ENCODE measurements at places on chromosomes 7 and 10.

DNA sequence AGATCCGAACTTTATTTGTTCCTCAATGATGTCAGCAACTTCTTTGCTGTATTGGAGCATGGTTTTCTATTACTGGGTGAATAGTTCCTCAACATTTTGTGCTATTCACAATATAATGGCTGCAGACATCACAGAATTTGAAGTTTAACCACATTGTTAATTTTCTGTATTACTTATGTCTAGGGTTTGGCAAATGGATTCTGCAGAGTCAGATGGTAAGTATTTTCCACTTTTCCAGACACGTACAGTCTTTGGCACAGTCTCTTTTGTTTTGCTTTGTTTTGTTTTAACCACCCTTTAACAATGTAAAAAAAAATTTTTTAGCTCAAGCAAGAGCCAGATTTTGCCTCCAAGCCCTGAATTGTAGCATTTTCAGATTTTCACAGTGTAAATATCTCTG, 36.8 kb upstream of the FOXK1 start:
- DNase-seq = no peak

DNA sequence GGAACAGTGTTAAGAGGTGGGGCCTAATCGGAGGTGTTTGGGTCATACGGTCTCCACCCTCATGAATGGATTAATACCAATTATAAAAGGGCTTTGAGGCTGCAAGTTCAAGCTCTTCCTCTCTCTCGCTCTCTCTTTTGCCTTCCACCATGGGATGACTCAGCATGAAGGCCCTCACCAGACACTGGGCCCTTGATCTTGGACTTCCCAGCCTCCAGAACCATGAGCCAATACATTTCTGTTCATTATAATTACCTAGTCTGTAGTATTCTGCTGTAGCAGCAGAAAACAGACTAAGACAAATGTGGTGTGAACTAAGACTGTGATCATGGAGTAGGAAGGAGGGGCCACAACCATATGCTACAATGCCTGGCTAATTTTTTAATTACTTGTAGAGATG, 7.7 kb downstream of the AIFM2 start:
- DNase-seq = no peak

GRCh38 chr10:8312781-8313180, 258.3 kb downstream of the GATA3 start:
- DNase-seq = no peak

GRCh38 chr10:98878418-98878817, 357.2 kb downstream of the HPSE2 start:
- DNase-seq = no peak

- DNase-seq = no peak
These were observed 31.6 kb upstream of the ETV1 start for GRCh38 chr7:14021069-14021468.

DNA sequence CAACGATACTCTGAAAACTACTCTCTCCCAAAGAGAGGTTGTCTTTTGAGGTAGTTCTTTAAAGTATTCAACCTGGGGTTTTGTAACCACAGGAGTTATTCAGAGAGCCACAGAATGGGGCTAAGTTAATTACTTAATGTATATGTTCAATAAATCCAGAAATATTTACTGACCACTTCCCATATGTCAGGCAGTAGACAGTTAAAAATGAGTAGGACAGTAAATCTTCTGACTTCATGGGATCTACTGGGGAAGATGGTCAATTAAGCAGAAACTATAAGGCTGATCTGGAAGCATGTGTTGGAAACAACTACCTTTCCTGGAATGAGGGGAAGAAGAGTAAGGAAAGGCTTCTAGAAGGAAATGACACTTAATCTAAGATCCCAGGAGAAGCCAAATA, 167.7 kb downstream of the MAGI2 start:
- no peak for DNase-seq

DNA sequence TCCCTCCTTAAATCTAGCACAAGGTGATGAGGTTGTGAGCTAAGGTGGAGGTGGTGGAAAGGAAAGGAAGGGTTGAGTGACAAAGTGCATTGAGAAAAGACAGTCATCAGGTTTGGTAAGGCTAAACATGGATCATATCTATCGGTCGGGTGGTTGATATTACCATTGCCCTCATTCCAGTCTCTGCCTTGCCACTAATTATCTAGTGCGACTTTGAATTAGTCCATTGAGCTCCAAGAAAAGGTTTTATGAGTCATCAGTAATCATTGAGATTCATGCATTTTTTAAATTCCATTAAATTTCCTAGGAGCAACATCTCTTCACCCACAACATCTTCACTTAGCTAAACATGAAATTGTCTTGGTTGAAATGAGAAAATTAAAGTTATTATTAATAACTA, 68.9 kb upstream of the FRMD4A start:
- no peak for DNase-seq

DNA sequence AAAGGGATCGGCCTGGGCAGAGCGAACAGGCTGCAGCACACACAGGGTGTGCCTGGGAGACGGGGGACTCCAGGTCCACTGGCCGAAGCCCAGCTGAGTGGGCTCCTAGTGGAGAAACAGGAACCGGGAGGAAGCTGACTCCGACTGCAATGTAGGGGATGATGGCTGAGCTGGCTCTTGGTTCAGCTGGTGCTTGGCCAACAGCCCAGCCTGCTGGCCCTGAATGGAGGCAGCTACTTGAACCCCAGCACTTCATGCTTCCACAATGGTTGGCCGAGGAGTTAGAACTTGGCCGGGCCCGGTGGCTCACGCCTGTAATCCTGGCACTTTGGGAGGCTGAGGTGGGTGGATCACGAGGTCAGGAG, 27.0 kb upstream of the FRAT2 start:
- no peak for DNase-seq

- no peak for DNase-seq
These were observed 703.7 kb upstream of the FZD8 start for GRCh38 chr10:36345807-36346206.

DNA sequence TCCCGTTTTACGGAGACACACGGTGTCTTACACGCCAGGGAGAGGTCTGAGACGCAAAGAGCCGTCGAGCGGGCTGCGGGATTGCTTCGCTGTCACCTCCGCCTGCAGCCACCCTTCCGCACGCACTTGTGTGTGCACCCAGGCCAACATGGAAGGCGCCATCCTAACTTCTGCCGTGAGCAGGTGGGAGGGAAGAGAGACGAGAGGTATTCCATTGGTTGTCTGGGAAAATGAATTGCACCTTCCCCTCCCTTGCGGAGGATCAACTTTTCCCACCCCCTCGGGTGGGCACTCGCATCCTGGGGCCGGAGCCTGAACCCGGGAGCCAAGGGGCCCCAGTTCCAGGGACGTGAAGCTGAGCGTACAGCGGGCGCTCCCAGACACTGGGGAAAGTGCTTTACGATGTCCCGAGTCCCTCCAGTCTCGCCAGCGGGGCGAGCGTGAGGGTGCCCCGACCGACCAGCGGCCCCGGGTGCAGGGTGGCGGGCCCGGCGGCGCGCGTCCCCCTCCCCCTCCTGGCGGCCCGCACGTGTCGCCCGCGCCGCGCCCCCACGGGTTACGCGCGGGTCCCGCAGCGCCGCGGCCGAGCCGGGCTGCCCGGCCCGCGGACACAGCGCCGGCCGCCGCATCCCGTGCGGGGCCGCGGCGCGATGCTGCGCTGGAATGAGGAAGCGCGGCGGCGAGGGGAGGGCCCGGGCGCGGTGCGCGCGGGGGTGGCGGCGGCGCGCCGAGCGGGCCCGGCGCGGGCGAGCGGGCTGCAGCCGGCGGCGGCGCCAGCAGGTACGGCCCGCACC, 984 bp upstream of the IKZF1 start:
- no peak for DNase-seq

GRCh38 chr10:103616705-103617601, 123.4 kb downstream of the NEURL1 start:
- DNase-seq = no peak

- DNase-seq = no peak
These were observed 134.8 kb downstream of the CFAP58 start for GRCh38 chr10:104488439-104488832.

GRCh38 chr10:110524179-110524858, 26.6 kb downstream of the DUSP5 start:
- no peak for DNase-seq

DNA sequence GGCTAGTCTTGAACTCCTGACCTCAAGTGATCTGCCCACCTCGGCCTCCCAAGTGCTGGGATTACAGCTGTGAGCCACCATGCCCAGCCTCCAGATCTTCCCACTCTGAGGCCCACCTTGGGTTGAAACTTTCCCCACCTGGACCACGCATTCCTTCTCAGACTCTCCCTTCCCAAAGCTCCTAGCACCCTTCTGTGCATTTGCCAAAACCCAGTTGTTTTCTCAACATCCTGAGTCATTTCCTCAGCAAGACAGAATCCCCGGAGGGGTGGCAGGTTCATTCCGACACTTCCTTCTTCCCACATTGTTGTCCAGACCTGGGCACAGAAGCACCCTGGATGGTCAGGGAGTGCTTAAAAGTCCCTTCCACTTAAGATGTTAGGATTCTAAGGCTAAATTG, 28.9 kb downstream of the BAG3 start:
- DNase-seq = no peak

- no peak for DNase-seq
These were observed 25.7 kb upstream of the ADD3 start for GRCh38 chr10:109982123-109982522.

GRCh38 chr7:32244806-32245345, 174.7 kb upstream of the PDE1C start:
- DNase-seq = no peak

DNA sequence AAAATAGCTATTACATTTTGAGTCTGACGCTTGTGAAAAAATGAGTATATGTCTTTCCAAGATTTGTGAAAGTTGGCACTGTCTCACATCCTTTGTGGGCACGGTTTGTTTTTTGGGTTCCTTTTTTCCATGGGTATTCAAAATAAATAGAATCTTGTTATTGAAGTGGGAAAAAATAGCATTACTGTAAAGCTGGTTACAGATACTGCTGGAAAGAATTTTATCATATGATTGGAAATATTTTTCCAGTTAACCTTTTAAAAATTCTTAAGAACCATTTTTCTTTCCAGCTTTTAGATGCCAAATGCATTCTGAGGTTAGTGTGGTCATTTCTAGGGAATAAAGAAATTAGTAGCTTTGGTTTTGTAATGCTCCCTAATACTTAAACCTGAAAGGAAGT, 11.4 kb downstream of the NET1 start:
- DNase-seq = no peak

DNA sequence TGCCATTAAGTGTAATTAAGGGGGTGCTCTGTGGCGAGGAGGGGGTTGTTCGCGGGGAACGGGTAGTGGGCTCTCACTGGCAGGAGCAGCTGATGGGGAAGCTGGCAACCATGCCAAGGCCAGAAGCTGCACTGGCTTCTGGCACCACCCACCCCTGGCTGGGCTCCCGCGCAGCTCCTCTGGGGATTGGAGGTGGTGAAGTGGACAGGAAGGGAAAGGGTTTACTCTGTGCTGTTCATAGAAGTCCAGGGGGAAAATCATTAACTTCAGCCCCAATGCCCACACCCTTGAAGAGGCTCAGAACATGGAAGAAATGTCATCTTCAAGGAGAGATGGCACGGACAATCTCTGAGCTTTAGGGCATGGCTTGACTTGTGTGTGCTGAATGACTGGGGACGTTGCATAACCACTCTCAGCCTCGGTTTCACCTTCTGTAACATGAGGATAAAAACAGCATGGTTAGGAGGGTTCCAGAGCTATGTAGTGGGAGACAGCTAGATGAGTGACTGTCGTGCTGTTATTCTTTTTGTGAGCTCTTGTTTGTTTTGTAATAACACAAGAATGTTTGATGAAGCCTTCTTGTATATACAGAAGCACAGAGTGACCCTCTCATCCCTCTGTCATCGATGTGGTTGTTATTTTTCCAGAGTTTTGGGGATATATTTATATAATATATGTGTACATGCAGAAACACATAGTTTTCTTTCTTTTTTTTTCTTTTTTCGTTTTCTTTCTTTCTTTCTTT, 29.9 kb downstream of the KAZALD1 start:
- no peak for DNase-seq

DNA sequence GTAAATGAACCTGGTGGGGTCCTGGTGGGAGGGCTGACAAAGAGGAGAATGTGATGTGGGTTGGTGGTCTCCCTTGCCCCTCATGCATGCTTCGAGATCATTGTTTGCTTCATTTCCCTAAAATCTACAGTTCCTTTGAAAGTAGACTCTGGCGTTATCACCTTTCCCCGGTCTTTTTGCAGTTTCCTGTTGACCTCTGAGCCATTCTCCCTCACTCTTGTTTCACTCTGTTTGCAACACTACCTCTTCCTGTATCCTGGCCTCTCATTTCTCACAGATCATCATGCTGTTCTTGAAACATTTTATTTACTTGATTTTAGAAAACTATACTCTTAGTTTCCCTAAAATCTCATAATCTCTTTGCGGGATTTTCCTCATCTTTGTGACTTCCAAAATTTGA, 179.8 kb downstream of the WNT2 start:
- no peak for DNase-seq

- DNase-seq = no peak
These were observed 156.1 kb downstream of the KIF20B start for GRCh38 chr10:89857431-89858042.

DNA sequence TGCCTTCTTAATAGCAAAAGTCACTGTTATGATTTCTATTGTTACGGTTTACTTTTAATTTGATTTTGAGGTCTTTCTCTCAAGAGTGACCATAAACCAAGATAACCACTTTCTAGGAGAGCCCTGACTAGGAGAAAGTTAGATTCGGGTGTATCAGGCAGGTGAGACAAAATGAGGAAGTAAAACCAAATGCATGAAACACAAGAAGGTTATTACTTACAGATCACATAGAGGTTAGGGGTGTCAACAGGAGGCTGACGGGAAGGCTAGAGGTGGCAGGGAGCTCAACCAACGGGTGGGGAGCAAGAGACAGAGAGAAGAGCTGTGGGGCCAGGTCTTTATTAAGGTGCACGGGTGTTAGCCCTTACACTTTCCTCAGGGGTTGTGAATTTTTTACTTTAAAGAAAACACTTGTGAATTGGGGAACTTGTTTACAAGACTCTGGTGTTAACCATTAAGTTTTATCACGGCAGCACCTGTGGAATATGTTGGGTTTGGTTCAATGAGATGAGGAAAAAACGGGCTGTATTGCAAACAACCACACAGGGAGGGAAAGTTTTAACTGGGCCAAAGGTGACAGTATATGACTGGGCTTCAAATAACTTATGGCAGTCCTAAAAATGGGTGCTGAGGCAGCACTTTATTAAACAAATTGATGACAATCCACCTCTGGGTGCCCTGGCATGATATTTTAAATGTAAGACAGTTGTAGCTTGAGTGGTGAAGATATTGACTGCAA, 154.9 kb downstream of the SDHAF3 start:
- DNase-seq = peak; percentile 43

DNA sequence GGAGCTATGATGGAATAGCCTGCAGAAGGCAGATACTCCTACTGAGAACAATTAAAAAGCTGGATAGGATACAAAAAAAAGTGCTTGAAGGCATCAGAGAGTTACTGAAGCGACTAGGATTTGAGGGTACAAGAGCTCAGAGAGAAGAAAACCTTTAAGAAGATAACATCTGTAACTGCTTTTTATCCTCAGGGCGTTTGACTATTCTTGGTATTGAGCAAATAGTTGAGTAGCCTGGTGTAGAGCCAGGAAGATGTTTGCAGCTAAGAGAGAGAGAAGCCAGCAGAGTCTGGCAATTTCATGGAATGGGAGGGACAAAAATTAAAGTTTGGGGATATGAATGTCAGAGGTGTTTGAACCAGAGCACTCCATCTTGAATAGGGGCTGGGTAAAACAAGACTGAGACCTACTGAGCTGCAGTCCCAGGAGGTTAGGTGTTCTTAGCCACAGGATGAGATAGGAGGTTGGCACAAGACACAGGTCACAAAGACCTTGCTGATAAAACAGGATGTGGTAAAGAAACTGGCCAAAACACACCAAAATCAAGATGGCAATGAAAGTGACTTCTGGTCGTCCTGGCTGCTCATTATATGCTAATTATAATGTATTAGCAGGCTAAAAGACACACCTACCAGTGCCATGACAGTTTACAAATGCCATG, 428.8 kb downstream of the SH2D4B start:
- DNase-seq = peak; percentile 30

GRCh38 chr7:98210513-98211220, 572 bp upstream of the BHLHA15 start:
- no peak for DNase-seq
